ENCODE measurements at places on chromosomes 2 and 18.

- DNase-seq, result peak; percentile 40
Observed at GRCh38 chr18:37484983-37485834, 80.4 kb downstream of the CELF4 start.

GRCh38 chr18:75097491-75098225, 111.3 kb downstream of the PTGR3 start:
- DNase-seq, result no peak

DNA sequence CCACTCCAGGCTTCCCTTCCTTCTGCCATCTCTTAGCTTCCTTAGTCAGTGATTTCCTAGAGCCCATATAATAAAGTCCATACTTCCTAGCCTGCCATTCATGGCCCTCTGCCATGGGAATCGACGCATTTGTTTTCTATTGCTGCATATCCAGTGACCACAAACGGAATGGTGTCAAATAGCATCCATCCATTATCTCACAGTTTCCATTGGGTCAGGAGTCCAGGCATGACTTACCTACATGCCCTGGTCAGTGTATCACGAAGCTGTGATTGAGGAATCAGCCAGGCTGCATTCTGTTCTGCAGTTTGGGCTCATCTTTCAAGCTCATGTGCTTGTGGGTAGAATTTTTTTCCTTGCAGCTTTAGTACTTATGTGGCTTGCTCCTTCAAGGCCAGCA, 209.7 kb upstream of the EPAS1 start:
- DNase-seq, result no peak

- no peak for DNase-seq
Observed at GRCh38 chr2:188379748-188380147, 88.1 kb downstream of the GULP1 start.

DNA sequence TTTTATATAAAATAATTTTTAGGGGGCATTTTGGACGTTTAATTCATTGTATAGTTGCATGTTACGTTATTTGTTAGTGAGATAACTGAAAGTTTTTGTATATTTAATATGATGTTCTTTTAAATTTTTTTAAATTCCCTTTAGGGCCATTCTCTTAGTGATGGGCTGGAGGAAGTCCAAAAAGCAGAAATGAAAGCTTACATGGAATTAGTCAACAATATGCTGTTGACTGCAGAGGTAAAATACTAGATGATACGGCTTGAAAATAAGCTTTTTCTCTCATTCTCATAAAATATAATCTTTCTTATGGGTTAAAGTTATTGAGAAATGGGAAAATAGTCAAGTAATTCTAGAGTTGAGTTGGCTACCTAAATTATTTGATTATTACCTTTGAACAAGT, 58.9 kb downstream of the MTX2 start:
- no peak for DNase-seq
